Heart left ventricle (tissue), 16 donors: ENCODE measurements at places on chromosomes 1 and 21. TPM values are rescaled to one million over a fixed set of nuclear protein-coding genes. Genes with fewer than 3 reads are reported as not detected.

DNA sequence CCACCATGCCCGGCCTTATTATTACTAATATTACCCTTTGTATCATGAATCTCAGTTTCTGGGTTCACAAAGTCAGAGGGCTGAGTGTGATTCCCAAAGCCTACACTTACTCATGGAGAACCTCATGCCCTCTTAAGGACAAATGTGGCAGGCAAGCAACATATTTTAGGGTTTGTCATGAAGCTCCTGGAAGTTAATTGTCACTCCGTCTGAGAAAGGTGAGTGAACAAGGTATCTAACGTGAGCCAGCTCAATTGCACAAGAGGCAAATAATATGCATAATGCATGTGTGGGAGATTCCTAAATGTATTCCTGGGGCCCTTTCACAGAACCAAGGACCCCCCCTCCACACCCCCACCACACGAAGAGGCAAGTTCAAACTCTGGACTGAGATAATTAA, 10.1 kb upstream of the TIAM1 start:
- H3K27ac ChIP-seq = no peak overlapping the region
- no peaks in the 10 kb centered on the region for H3K4me1 ChIP-seq
- no peaks in the 10 kb centered on the region for H3K36me3 ChIP-seq
- no peak for DNase-seq

Gene TMIGD3
- polyA plus RNA-seq = 1.1 TPM

Gene PRDM15
- 2.3 TPM for polyA plus RNA-seq

GRCh38 chr1:192878249-192878648, 69.4 kb downstream of the RGS2 start:
- no peak overlapping the region for H3K4me3 ChIP-seq
- DNase-seq = peak; percentile 69
- H3K27ac ChIP-seq = no peak overlapping the region
- peaks cover 33% of the 10 kb centered on the region for H3K4me1 ChIP-seq
- no peaks in the 10 kb centered on the region for H3K36me3 ChIP-seq

DNA sequence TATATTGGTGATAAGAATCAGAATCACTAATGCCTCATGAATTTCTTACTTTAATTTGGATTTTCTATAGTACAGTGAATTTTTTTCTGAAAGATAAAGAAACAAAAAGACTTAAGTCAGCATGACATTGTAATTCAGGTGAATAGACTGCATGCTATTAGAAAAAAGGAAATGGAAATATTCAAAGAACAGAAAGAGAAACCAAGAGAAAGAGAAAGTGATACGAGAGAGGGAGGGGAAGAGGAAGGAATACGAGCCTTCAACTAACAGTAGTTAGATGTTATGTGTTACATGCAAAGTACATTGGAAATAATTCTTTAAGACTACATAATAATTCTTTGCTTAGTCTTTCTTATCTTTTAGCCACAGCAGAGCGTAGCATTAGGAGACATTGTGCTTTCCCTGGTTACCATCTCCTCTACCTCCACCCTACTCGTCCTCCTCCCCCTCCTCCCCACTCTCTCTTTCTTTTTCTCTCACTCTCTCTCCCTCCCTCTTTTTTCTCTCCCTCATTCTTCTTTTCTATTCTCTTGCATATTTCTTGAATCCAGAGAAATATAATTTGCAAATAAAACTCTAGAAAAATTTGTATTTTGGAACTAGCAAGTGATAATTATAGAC, 46.4 kb upstream of the ADGRL4 start:
- H3K36me3 ChIP-seq = no peaks in the 10 kb centered on the region
- no peak for DNase-seq
- H3K4me1 ChIP-seq = no peaks in the 10 kb centered on the region
- H3K27me3 ChIP-seq = no peaks in the 10 kb centered on the region
- H3K27ac ChIP-seq = no peak overlapping the region

DNA sequence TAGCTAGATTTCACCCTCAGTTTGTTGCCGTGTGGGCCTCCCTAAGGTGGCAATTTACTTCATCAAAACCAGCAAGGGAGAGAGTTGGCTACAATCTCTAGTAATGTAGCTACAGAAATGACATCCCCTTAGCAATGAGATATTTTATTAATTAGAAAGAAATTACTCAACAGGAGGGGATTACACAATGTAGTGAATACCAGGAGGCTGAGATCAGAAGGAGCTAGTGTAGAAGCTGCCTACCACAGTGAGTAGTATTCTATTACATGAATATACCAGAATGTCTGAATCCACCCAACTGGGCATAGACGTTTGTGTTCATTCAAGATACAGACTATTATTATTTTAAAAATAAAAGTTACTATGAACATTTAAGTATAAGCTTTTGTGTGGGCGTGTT, 868.2 kb upstream of the CXADR start:
- no peaks in the 10 kb centered on the region for H3K27me3 ChIP-seq
- H3K27ac ChIP-seq = no peak overlapping the region
- DNase-seq = no peak

- H3K4me3 ChIP-seq = no peak overlapping the region
- no peaks in the 10 kb centered on the region for H3K36me3 ChIP-seq
- H3K27me3 ChIP-seq = no peaks in the 10 kb centered on the region
- no peaks in the 10 kb centered on the region for H3K4me1 ChIP-seq
Measured at GRCh38 chr1:43764581-43764980, 57.2 kb downstream of the ST3GAL3 start.

DNA sequence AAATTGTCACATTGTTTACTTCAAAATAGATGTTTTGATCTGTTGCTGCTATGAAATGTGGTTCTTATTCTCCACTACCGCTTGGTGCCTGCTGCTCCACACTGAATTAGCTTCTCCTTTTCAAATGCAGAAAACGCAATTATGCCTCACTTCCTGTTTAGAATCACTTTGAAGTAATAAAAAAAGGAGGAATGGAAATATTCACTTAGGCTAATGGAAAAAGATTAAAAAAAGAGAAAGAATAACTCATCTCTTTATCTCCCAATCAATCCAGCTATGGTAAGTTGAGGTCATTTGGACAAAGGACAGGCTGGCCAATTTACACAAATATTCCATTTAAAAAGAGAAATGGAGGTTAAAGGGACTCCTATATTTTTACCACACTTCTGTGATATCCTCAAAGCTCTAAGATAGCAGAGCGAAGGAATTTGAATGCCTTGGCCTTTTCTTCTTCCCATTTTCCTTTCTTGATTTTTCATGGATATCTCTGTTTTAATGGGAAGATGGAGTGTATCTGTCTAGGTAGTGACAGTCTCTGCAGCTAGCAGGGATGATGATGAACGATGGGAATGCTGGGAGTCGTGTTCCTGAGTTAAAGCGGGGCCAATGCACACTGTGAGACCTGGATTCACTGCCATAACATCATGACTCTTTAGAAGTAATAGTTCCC, 35.7 kb downstream of the RGS5 start:
- peaks cover 32% of the 10 kb centered on the region for H3K4me1 ChIP-seq
- no peaks in the 10 kb centered on the region for H3K36me3 ChIP-seq
- H3K4me3 ChIP-seq = no peak overlapping the region
- DNase-seq = no peak
- no peak overlapping the region for H3K27ac ChIP-seq

Gene GPR3
- 3.7 TPM for polyA plus RNA-seq

DNA sequence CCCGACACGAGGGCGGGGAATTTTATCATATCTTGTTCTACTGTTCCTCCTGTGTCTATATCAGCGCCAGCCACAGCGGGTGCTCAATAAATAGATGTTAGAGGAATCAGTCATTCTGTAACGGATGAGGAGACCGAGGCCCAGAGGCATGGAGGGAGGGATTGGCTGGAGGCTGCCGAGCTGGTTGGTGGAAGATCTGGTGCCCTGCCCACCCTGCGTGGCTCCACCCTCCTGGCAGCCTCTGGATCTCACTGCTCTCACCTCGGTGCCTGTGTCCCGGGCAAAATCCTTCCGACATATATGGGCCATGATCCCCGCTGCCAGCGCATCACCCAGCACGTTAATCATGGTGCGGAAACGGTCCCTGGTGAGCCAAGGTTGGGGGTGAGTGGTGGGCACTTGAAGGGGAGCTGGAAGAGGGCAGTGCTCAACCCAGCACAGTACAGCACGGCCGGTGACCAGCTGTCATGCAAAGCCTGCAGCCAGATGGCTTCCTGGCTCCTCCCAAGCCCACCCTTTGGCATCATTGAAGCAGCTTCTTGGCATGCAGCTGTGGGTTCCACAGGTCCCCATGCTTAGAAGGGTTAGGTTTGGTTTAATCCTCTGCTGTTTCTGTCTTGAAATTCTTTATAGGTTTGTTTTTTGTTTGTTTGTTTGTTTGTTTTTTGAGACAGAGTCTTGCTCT, 26.7 kb downstream of the PODN start:
- H3K4me1 ChIP-seq = no peaks in the 10 kb centered on the region
- H3K27me3 ChIP-seq = no peaks in the 10 kb centered on the region
- no peak for DNase-seq
- H3K27ac ChIP-seq = no peak overlapping the region
- H3K36me3 ChIP-seq = peaks cover 3% of the 10 kb centered on the region

DNA sequence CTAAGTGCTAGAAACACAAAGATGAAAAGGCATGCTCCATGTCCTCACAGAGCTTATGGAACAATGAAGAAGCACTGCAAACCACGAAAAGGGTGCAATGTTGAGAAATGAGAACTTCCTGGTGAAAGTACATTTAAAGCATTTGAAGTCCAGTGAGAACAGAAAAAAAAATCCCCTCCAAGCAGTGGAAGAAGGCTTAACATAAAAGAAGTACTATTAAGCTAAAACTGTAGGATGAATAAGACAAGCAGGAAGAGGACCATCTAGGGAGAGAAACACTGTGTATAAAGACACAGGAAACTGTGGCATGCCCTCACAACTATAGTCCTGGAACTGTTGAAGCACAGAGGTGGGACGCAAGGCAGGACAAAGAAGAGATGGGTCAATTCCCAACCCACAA, 10.0 kb downstream of the TP53BP2 start:
- no peak overlapping the region for H3K4me3 ChIP-seq
- no peaks in the 10 kb centered on the region for H3K36me3 ChIP-seq
- peaks cover 54% of the 10 kb centered on the region for H3K4me1 ChIP-seq
- H3K27ac ChIP-seq = no peak overlapping the region

DNA sequence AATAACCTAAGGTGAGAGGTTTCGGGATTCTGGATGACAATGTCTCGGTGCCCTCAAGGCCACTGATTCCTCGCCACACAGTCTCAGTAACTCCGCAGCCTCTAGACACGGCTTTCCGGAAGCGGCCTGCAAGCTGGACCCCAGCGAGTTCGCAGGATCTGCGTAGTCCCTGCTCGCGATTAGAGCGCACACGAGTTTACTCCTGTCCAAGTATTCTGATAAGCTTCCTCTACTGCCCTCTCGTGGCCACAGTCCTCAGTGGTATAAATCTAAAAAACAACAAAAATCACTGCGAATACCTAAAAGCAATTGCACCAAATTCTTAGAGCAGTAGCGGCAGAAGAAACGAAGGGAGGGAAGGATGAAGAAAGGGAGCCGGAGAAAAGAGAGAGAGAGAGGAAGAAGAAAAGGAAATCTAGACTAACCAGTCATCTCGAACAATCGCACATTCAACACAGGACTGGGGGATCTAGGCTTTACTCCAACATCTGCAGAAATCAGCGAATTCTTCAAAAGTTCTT, 1.1 kb upstream of the PLXNA2 start:
- H3K36me3 ChIP-seq = no peaks in the 10 kb centered on the region
- peak; percentile 91 for DNase-seq
- H3K4me1 ChIP-seq = peaks cover 25% of the 10 kb centered on the region
- H3K27ac ChIP-seq = peak overlapping the region; percentile 90

Gene TRIM63
- 277 TPM for polyA plus RNA-seq

Gene GJA8
- polyA plus RNA-seq = not detected

Gene NUDT4B
- polyA plus RNA-seq = 46.1 TPM

DNA sequence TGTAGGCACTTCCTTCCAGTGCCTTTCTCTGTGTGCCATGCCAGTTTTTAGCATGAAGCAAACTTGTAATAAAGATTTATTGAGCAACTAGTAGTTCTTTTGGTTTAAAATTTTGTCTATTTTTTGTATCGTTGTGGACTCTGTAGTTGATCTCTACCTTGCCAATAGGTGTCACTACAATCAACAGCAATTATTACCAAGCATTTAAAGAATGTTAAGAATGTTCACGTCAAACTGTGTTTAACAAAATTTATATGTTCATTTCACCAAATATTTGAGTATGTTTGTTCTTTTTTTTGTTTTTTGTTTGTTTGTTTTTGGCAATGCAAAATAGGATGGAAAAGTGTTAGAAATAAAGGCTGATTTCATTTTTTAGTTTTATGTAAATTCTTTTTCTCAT, 208.1 kb downstream of the PATJ start:
- H3K27ac ChIP-seq = no peak overlapping the region
- no peaks in the 10 kb centered on the region for H3K36me3 ChIP-seq
- H3K27me3 ChIP-seq = no peaks in the 10 kb centered on the region
- H3K4me1 ChIP-seq = no peaks in the 10 kb centered on the region
